Panc1 (cell line): ENCODE measurements at places on chromosomes 7 and 10.

DNA sequence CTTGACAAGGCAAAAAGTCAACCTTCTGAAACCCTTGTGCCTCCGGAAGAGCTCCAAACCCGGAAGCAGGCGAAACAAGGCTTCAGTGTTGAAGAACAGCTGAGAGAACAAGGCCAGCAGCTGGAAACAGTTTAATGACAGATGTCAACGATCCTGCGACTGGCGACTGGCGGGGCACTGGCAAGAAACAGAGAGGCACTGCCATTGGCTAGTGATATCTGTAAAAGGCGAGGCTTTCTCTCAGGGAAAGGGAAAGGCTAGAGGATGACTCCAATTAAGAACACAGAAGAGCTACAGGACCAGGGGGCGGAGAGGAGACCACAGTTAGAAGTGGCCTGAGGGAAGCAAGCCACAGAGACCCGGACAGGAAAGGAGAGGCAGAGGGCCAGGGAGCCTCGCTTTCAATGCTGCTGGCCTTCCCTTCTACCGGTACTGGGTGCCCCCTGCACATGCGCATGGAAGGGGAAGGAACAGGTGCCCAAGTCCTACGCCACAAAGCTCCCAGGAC, 19.4 kb downstream of the ITGB1 start:
- no peak for DNase-seq

GRCh38 chr7:90187507-90188050, 24.0 kb upstream of the STEAP2 start:
- DNase-seq = no peak

- DNase-seq = no peak
These were observed 74.8 kb downstream of the DNAJB6 start for GRCh38 chr7:157411580-157411979.

- DNase-seq = no peak
These were observed 292.9 kb downstream of the FZD1 start for GRCh38 chr7:91556956-91557650.

GRCh38 chr10:73645251-73645650, 4.0 kb upstream of the MYOZ1 start:
- DNase-seq = no peak

DNA sequence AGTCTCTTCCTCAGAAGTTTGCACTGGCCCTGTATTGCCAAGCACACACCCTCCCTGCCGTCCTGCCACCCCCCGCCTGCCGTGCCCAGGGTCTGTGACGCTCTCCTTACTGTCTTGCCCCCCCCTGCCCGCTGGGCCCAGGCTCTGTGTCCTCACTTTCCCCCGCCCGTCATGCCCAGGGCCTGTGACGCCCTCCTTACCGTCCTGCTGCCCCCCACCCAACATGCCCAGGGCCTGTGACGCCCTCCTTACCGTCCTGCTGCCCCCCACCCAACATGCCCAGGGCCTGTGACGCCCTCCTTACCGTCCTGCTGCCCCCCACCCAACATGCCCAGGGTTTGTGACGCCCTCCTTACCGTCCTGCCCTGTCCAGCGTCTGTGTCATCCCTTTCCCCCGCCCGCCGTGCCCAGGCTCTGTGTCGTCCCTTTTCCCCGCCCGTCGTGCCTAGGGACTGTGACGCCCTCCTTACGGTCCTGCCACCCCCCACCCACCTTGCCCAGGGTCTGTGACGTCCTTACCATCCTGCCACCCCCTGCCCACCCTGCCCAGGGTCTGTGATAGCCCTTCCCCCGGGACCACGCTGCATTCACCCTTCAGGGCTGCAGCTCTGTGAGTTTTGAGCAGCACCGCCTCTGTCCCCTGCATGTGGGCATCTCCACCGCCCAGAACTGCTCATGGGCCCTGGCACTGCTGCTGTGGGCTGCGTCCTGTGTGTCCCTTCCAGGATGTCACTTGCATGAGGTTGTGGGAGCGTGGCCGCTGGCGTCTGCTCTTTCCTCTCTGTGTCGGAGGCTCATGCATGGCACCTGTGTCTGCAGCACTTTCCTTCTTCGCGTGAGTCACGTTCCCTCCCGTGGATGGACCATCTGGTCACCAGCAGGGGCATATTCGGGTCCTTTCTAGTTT, 19.3 kb upstream of the PRKAR1B start:
- no peak for DNase-seq
